ENCODE measurements at places on chromosomes 7 and 10.

DNA sequence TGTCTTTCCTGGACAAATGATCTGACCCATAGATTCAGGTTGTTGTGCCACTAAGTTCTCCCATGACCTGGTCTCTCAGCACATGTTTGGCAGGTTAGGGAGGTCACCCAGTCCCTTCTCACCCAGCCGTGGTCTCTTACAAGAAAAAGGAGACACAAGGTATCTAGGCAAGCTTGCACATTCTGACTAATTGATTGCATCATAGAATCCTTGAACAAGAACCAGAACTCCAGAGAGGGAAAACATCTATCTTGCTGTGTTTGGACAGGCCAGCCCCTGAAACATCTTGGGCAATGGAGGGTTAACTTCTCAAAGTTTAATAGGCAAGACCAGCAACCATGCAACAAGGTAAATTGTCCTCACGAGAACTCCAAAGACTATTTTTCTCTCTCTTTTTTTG, 8.5 kb upstream of the HK1 start:
- DNase-seq = no peak

DNA sequence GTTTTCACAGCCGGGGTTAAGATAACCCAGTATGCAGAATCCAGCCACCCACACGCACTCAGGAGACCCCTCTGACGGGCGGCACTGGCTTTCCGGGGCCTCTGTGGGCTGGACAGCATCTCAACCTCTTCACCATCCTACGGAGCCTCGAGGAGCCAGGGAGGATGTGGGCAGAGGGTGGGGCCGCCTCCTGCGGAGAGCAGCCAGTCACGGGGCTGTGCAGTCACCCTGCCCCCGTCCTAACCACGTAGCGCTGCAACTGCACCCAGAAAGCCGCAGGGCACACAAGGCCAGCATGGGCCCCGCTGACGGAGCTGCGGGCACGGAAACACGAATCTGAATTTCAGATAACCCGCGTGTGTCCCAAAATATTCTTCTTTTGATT, 270.3 kb downstream of the ELFN1 start:
- DNase-seq = no peak

- DNase-seq = no peak
Observed at GRCh38 chr10:69578508-69578991, 5.3 kb upstream of the NEUROG3 start.

DNA sequence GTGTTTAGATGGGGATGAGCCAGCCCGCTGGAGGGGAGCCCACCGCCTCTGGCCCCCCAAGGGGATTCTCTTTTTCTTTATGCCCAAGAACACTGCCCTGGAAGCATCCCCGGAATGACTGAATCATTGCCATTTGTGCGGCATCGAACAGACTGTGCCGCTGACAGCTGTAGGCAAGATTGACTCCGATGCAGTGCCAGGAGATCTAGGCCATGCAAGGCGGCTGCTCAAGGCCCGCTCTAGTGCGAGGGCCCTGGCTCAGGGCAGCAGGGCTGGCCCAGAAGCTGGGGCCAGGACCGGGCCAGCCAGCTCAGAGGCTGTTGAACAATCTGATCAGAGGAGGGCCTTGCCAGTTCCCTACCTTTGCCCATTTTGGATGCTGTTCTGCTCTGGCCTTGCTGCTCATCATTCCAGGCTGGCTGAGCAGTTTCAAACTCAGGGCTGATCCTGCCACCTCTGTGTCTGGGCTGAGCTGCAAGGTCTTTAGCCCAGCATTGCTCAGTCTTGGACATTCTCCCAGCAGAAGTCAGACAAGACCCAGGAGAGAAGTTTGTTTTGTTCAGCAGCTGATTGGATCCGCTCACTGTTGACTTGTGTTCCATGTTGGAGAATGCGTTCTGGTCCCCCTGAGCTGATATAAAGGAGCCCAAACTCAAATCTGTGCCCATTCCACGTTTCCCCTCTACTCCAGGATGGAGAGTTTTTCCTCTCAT, 485.3 kb upstream of the GALNT17 start:
- DNase-seq = peak; percentile 46

GRCh38 chr7:107394831-107395230, 75.0 kb upstream of the GPR22 start:
- no peak for DNase-seq

GRCh38 chr7:72015136-72015535, 397.0 kb downstream of the CALN1 start:
- DNase-seq = no peak

DNA sequence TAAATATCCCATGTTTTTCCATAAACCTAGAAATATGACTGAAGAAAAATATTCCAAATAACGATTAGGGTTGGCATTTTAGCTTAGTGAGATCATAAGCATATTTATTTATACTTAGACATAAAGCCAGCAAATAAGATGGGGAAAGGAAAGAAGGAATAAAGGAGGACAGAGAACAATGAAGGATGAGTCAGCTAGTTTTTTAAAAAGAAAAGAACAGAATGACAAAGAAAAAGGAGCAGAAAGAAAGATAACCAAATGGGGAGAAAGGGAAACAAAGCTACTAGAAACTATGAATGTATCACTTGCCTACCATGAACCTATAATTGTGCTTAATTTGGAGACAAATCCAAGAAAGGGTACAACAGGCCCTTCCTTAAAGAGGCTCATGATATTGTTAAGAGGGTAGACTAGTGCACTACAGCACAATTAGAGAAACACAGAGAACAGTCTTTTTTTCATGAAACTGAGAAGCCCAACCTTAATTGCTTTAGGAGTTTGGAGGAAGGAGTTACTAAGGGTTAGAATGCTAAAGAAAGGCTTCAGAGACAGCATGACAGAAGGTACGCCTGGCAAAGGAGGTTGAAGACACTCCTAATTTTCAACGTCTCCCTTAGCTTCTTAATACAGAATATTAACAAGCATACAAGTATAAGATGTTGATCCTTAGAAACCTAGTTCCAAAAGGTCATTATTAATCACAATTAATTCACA, 23.9 kb downstream of the HERPUD2 start:
- no peak for DNase-seq

DNA sequence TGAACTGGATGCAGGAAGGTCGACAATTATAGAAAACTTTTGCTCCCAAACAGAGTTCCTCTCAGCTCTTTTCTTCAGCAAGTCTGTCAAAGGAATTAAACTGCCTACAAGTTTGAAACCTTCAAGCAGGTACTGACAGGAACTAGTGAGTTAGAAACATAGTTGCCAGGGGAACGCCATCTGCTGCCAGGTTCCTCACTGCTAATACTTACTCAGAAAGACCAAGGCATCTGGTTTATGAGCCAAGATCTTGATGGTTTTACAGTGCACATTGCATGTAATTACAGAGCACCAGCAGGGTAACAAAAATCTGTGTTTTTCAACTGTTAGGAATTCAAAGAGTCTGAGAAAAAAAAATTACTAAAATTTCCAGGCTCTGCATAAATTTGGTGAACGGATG, 300.0 kb upstream of the NRG3 start:
- no peak for DNase-seq

GRCh38 chr10:95663496-95663895, 7.0 kb upstream of the ALDH18A1 start:
- no peak for DNase-seq

- DNase-seq = no peak
Observed at GRCh38 chr7:35617041-35617440, 77.9 kb downstream of the HERPUD2 start.

DNA sequence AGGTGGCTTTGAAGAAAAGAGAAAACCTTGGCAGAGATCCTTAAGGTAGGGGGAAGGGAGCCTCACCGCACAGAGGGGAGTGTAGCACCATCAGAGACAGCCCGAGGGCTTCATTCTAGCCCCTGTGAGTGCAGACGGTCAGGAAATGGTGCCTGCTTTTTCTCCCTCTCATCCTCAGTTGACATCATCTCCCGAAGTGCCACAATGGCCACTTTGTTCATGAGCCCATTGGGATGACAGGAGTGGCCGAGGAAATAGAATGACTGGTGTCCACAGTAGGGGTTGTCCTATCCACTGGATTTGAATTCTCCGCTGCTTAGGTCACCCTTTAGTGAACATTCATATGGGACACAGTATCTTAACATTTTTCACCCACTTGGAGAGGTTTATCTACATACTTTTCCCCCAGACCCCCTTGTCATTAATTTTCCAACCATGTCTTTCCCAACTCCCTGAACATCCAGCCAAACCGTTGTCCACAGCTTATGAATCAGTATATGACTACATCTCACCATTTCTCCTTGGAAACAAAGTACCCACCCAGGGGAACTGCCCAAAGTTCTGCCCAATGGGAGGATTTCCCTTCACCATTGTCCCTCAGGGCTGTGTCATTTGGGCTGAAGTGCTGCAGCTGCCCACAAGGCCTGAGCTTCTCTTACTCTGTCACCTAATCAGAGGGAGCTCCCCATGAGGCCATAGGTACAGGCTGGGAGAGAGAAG, 108.8 kb downstream of the ADCY1 start:
- DNase-seq = no peak

DNA sequence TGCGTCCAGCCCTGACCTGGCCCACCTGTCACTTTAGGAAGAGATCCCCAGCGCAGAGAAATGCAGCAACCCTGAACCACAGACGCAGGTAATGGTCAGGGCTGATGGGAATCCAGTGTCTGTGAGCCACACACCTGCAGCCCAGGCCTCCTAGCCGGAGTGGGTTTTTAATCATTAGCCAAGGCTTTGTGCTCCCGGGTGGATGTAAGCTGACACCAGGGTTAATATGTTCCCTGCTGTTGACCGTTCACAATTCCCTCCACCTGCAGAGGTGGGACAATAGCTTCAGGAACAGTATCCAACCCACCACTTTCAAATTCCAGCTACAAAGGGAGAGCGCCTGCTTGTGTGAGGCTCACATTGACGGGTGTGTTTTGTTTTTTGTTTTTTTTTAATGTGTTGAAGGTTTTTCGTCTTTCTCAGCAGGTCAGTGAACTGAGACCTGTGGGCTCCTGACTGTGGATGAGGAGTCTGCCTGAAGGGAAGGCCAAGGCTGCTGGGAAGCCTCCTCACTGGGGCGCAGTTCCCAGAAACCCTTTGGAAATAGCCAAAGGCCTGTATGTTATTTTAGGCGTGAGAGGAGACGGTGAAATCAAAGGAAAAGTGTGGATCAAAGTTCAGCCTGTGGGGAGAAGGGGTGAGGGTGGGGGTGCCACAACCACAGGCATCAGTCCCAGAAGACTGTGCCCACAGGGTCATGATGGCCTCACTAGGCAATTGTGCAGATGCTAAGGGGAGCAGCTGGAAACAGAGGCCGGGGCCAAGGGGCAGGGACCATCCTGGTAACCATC, 111.1 kb downstream of the TNS3 start:
- no peak for DNase-seq

- no peak for DNase-seq
Observed at GRCh38 chr7:92366730-92367129, 80.6 kb upstream of the GATAD1 start.

- DNase-seq = no peak
Observed at GRCh38 chr10:50501478-50501877, 122.3 kb downstream of the SGMS1 start.

DNA sequence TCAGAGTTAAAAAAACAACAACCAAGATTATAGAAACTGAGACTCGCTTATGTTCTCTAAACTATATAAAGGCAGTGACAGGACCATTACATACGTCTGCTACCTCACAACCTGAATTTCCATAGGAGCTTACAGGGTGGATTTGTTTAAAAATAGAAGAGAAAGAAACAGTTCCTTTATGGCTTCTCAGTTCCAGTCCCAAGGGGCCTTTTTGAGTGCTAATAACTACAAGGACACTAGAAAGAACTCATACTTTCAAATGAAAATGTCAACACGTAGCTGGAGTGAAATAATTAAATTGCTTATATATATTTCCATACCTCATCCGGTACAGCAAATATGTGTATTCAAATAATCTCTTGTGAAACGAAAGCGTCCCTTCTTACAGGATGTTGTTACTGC, 19.7 kb downstream of the TSPAN12 start:
- DNase-seq = no peak

DNA sequence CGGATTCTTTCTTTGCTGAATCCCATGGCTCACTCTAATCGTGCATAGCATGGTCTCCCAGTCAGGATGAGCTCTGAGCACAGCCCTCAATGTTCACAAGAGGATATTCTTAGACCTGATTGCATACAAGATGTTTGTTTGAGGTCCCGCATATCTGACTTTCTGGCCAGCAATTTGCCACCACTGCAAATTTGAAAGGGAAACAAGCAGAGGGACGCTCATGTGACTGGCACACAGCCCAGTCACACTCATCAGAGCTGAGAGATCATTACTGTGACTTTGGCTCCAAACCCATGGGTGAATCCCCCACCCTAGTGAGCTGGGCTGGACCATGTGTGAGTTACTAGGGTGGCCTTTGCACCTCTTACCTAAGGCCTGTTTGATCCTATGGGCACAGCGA, 9.9 kb downstream of the TAS2R41 start:
- DNase-seq = no peak

- no peak for DNase-seq
Observed at GRCh38 chr7:132063800-132064199, 507.4 kb upstream of the PODXL start.

Data from cerebellar nuclear complex (tissue), 1 donor.